ENCODE measurements at places on chromosomes 1 and 21. TPM values are rescaled to one million over a fixed set of nuclear protein-coding genes. Genes with fewer than 3 reads are reported as not detected.
A peak's percentile ranks its signal among the peaks of the same experiment; 100 is the strongest.

Gene ANXA9
- total RNA-seq: 0.68 TPM

Gene RAB25
- total RNA-seq: 58.0 TPM

Gene CAPN8
- 70.6 TPM for total RNA-seq

Gene FCRL5
- 1.2 TPM for total RNA-seq

GRCh38 chr1:8816831-8817411, 519 bp downstream of the RERE start:
- peak overlapping the region; percentile 91 for H3K27ac ChIP-seq
- H3K27me3 ChIP-seq: no peaks in the 10 kb centered on the region
- peak; percentile 56 for DNase-seq
- H3K36me3 ChIP-seq: no peaks in the 10 kb centered on the region

DNA sequence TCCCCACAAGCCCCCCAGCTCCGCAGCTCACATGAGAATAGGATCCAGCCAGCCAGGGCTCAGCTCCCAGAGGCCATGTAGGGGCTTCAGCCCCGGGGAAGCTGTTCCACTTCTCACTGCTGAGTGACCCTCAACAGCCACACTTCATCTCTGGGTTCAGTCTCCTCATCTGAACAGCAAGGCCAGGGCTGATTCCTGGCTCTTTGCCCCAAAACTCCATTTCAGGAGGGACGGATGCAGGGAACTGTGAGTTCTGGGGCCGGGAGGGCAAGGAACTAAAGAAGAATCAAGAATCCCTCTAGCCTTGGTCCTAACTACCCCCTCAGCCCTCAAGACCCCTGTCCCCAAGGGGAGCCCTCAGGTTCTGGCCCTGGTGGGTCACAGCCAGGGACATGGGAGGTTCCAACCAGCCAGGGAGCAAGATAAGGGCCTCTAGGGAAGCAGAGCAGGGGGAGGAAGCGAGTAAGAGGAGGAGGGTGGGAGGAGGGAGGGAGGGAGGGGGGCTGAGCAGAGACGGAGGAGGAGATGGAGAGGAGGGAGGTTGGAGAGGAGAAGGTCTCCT, 13.1 kb downstream of the SDC3 start:
- peaks cover 14% of the 10 kb centered on the region for H3K4me1 ChIP-seq
- H3K36me3 ChIP-seq: no peaks in the 10 kb centered on the region
- H3K4me3 ChIP-seq: no peak overlapping the region

GRCh38 chr21:25862596-25862995, 127.8 kb downstream of the GABPA start:
- no peak for DNase-seq
- H3K27me3 ChIP-seq: no peaks in the 10 kb centered on the region
- H3K4me1 ChIP-seq: no peaks in the 10 kb centered on the region
- H3K4me3 ChIP-seq: no peak overlapping the region

- H3K27me3 ChIP-seq: no peaks in the 10 kb centered on the region
- no peak overlapping the region for H3K27ac ChIP-seq
- H3K4me1 ChIP-seq: no peaks in the 10 kb centered on the region
- no peaks in the 10 kb centered on the region for H3K36me3 ChIP-seq
Measured at GRCh38 chr1:196661345-196661744, 9.5 kb downstream of the CFH start.

GRCh38 chr1:17081439-17081838, 27.6 kb upstream of the SDHB start:
- H3K27ac ChIP-seq: no peak overlapping the region
- H3K4me3 ChIP-seq: no peak overlapping the region
- no peaks in the 10 kb centered on the region for H3K36me3 ChIP-seq
- H3K27me3 ChIP-seq: peaks cover 3% of the 10 kb centered on the region
- no peak for DNase-seq

GRCh38 chr1:95027046-95027445, 45.7 kb downstream of the ALG14 start:
- no peak overlapping the region for H3K27ac ChIP-seq
- no peaks in the 10 kb centered on the region for H3K27me3 ChIP-seq
- no peak overlapping the region for H3K4me3 ChIP-seq
- no peaks in the 10 kb centered on the region for H3K36me3 ChIP-seq
- DNase-seq: no peak
- H3K4me1 ChIP-seq: peaks cover 15% of the 10 kb centered on the region

All from lower lobe of right lung (tissue), 2 donors.